ENCODE measurements at places on chromosomes 3 and 15.

DNA sequence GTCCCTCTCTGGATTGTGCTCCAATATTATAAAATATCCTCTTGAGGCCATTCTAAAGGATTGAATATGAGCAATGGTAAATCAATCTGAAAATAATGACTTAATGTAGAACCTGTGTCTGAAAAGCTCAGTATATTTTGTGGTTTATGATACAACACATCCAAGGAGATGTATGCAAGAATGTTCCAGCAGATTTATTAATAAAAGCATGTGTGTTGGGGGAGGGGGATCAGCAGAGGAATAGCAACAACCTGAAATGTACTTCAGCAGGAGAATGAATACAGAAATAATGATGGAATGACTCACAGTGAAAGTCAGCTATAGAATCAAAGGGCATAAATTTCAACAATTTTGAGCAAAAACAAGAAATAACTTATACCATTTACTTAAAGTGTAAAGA, 56.7 kb upstream of the NUDT16 start:
- no peak for DNase-seq

DNA sequence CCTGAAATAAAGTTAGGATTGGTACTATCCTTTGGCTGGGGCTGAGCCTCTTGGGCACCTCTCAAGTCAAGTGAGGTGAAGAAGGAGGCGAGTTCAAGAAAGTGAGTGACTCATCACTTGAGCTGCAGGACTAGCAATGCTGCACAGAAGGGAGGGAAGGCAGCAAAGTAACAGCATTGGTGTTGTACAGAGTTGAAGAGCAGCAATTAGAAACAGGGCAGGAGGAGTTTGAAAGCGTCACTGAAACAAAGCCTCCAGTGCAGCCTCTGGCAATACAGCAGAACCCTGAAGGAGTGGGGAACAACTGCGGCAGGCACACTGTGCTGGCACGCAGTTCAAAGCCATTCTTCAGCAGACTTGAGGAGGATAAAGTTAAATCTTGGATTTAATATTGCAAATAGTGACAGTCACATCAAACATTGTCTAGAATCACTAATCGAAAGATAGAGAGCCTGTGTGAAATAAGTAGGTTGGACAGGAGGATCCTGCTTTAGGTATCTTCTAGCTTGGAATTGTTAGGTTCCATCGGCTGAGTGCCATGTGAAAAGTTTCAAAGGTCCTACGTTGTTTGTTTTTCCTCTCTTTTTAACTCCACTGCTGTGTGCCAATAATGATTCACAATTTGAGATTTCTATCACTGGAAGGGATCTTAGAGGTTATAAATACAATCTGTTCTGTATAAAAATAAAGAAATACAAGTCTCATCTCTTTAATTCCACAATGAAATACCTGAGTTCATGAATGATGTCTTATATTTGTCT, 479.8 kb downstream of the NAALADL2 start:
- DNase-seq = no peak

- no peak for DNase-seq
These were observed 323.0 kb upstream of the UMPS start for GRCh38 chr3:124407260-124407659.

DNA sequence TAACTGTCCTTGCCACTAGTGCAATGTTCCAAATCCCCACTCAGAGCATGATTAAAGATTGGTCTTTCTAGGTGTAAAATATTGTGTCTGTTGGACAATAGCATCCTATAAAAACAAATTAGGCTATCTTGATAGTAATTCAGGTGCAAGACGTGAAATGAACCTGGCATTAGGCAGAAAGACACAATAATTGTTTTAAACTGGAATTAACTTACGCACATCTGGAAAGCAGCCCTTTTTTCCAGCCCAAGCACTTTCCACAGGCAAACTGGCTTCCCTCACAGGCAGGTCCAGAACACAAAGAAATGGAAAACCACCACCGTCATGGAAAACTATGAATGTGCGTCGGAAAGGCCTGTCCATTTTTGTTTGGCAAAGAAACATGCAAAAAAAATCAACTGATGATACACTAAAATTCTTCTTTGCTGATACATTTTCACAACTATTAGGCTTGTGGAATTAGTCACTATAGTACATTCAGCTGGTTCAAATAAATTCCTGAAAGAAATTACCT, 474.7 kb upstream of the IL12A start:
- DNase-seq = no peak

DNA sequence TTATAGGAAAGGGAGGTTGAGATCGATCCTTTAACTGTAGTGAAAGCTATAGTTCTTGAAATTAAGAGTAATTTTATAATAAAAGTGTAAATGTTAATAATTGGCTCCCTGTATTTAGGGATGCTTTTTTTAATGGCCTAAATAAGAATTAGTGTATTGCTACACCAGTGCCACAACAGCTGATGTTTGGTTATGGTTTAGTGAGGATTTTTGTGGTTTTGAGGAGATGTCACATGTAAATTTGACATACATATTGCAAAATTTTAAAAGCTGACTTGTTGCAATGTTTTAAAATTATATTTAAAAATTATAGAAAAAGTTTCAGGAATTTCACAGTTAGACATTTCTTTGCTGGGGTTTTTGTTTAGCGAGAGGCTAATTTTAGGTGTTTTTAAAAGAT, 3.9 kb downstream of the TSC22D2 start:
- no peak for DNase-seq

- no peak for DNase-seq
These were observed 3.9 kb upstream of the DNASE1L3 start for GRCh38 chr3:58214484-58215316.

DNA sequence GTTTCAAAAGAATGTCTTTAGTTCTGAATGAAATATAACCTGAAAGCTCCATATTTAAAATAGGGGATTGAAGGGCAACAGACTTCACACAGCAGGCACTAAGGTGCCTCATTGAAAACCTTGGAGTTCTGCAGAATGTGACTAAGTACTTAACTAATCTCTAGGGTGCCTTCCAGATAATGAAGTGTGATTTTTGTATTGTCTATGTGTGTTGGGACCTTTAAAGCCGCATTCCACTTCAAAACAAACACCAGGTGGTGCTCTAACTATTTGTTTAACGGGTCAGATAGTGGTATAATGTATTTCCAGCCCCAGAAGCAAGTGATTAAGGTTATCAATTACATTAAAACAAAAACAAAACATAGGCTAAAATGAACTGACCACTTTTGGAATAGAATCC, 28.0 kb downstream of the TFG start:
- no peak for DNase-seq
